Gastroesophageal sphincter (tissue), 4 donors: ENCODE measurements at places on chromosomes 1 and 21.

DNA sequence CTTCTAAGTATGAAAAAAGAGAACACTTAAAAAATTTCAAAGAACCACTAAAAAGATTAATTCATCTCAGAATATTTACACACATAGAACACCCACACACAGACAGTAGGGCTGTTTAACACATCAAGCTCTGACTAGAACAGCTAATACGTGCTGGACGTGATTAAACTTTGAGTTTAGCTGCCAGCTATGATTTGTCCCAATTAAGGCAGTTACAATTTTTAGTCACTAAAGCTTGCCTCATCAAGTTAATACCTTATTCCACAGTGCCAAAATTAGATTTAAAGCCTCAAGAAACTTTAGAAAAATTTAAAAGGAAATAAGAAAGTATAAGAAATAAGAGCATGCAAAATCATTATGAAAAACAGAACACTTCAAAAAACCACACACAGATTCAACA, 18.9 kb downstream of the SLC16A1 start:
- no peak for ATAC-seq

- ATAC-seq = no peak
Observed at GRCh38 chr1:6648556-6648955, 23.9 kb downstream of the THAP3 start.

- no peak for ATAC-seq
Observed at GRCh38 chr1:24165500-24165899, 21.6 kb downstream of the IFNLR1 start.

GRCh38 chr1:193060938-193061337, 1.5 kb downstream of the RO60 start:
- ATAC-seq = no peak
